Effector CD8-positive, alpha-beta T cell (primary cell): ENCODE measurements at places on chromosomes 1 and 21.

DNA sequence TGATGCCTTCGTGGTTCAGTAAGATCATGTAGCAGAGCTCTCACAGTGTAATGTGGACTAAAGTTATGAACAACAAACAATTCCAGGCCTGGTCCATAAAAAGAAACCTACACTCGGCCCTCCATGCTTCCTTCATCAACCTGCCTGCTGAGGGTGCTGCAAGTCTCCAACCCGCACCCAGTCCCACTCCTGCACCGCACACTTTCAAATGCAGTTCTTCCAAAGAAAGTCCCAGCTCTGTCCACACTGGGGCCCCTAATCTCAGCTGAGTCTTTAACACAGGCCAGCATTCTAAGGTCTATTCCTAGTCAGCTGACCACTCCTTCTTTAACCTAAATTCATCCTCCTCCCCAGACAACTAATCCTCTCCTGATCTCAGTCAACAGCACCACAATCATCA, 71.5 kb upstream of the NR5A2 start:
- no peak for DNase-seq

DNA sequence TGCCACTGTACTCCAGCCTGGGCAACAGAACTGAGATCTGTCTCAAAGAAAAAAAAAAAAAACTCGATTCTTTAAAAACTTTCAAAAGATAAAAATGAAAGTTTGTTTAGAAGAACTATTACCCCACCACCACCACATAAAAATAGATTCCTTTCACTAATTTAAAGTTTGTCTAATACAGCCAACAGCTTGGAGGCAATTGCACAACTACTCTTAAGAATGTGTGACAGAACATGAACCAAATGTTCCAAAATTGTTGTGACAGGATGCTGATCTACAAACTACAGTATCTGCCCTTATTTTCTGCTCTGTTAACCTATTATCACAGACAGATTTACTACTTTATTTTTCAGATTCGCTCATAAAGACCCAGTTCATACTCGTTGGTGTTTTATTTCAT, 5.5 kb upstream of the TGFBR3 start:
- no peak for DNase-seq

- DNase-seq, result no peak
Observed at GRCh38 chr1:185650602-185651230, 83.5 kb upstream of the HMCN1 start.

DNA sequence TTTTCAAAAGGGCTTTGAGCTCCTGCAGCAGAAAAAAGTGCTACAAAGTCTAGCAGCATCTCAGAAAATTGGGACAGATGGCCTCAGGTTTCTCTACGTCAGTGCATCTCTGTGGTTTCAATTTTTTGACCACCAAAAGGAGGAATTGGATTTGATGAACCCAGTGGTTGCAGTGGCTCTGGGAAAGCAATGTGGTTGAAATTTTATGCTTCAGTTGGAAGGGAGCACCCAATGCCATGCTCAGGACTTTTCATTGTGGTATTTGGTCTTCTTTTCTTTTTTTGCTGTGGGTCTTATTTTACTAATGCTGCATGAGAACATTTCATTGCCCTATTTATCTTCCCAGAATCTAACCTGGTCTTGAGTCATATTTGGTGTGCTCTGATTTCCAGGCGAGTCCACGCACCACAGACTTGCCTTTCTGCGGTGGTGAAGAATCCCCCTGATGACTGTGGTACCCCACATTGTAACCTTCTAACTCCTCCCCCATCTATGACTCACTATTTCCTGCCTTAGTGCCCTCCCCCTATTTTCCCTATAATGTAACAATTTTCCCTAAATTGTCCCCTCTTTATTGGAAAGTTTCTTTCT, 56.7 kb downstream of the S1PR1 start:
- no peak for DNase-seq

- no peak for DNase-seq
Observed at GRCh38 chr1:29986986-29987385, 736.4 kb downstream of the MATN1 start.

DNA sequence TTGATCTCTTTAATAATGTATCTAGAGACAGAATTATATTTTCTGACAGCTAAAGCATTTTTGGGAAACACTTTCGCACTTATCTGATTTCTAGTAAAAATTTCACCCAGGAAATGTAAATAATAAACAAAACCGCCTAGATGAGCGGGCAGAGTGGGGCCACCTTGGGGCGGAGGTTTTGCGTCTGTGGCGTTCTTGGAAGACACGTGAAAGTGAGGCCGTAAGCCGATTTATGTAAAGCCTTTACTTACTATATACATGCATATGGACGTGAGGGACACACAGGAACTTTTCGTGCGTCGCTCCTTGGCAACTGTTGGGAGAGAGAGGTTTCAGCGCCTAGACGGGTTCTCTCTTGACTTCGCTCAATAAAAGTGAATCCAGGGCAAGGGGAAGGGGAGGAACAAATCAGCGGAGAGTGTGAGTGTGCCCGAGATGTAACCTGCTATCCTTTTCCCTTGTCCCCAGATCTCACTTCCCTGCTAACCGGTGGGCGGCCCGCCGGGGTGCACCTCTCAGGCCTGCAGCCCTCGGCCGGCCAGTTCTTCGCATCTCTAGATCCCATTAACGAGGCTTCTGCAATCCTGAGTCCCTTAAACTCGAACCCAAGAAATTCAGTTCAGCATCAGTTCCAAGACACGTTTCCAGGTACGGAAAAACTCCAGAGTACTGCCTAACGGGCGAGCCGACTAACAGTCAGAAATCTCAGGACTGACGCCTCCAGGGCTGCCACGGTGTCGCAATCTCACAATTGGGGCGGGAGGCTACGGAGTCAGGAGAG, 1.7 kb downstream of the HLX start:
- DNase-seq, result no peak

- DNase-seq, result no peak
Observed at GRCh38 chr1:21335088-21335691, 44.9 kb upstream of the ECE1 start.

DNA sequence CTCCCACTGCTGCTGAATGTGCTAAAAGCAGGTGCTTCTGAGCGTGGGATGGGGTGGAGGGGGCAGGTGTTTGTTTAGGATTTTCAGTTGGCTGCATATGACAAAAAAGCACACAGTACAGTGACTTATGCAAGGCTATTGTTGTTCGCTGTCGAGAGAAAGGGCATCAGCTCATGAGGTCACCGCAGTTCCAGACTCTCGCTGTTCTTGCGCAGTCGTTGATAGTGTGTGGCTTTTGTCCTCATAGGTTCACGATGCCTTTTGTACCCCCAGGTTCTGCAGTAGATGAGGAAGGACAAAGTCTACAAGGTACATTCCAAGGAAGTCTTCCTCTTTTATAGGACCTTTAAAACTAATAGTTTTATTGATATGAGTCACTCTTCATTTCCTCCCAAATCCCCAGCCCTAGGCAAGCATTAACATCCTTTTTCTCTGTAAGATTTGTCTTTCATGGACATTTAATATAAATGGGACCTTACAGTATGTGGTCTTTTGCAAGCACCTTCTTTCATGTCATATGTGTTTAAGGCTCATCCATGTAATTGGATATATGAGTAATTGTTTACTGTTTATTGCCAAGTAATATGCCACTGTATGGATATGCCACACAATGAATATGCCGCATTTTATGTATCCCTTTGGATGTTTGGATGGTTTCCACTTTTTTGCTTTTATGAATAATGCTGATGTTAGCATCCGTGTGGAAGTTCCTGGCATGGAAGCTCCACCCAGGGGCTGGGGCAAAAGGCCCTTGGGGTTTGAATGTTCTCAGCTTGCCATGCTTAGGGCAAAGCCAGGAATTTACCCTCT, 14.5 kb upstream of the NLRP3 start:
- DNase-seq, result no peak

GRCh38 chr1:28602536-28603439, 10.7 kb downstream of the RAB42 start:
- DNase-seq, result no peak

- DNase-seq, result peak; percentile 34
Observed at GRCh38 chr1:228101994-228102790, 933 bp downstream of the C1orf35 start.

- no peak for DNase-seq
Observed at GRCh38 chr1:86068271-86068721, 88.3 kb downstream of the COL24A1 start.

DNA sequence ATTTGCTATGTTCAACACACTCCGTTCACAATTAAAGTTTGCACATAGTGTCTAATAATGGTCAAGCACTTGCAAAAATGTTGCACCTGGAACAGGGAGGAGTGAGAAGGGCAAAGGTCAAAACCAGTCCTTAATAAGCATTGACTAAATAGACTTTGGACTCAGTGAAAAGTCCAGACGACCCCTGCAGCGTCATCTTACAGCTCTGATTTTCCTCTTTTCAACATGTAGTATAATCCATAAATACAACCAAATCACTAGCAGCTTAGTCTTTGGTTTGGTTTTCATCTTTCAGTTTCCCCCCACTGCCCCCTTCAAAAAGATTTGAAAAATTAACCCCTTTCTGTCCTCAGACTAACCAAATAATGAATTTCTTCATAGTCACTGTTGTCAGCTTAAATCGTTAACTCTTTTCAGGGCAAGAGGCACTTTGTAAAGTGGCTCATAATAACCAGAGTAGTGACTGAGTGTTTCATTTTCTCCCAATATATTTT, 290.3 kb downstream of the PTPRC start:
- no peak for DNase-seq
